ENCODE measurements at places on chromosomes 16 and 17.

GRCh38 chr17:17021194-17021863 lies 20.9 kb upstream of the MPRIP start:
- DNase-seq, result no peak

DNA sequence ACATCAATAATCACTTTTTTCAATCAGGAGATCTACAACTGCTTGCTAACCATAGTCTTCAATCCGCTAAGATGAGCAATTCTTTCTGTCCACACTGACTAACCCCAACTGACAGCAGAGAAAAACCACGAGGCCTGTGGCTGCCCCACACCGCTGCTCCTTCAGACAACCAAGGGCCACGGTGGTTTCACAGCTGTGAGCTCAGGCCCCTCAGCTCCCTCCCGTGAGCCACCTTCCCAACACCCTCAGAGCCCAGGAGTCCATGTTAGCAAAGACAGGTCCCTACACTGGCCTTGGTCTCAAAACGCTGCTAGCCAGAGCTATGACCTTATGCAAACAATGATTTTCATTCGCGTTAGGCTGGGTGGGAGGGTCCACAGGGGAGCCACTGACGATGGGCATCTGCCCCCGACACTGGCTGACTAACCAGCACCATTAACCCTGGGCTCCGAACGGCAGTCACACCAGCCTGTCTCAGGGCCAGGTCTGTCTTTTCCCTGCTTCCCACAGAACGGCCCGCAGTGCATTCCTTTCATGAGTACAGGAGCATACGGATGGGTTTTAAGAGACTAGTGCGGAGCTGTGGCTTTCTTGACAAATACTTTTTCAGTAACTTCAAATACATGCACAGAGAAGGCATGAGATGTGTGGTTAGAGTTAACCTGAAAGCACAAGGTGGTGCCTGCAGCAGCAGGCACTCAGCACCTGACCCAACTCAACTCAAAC lies 67.3 kb downstream of the ANKRD11 start:
- no peak for DNase-seq

DNA sequence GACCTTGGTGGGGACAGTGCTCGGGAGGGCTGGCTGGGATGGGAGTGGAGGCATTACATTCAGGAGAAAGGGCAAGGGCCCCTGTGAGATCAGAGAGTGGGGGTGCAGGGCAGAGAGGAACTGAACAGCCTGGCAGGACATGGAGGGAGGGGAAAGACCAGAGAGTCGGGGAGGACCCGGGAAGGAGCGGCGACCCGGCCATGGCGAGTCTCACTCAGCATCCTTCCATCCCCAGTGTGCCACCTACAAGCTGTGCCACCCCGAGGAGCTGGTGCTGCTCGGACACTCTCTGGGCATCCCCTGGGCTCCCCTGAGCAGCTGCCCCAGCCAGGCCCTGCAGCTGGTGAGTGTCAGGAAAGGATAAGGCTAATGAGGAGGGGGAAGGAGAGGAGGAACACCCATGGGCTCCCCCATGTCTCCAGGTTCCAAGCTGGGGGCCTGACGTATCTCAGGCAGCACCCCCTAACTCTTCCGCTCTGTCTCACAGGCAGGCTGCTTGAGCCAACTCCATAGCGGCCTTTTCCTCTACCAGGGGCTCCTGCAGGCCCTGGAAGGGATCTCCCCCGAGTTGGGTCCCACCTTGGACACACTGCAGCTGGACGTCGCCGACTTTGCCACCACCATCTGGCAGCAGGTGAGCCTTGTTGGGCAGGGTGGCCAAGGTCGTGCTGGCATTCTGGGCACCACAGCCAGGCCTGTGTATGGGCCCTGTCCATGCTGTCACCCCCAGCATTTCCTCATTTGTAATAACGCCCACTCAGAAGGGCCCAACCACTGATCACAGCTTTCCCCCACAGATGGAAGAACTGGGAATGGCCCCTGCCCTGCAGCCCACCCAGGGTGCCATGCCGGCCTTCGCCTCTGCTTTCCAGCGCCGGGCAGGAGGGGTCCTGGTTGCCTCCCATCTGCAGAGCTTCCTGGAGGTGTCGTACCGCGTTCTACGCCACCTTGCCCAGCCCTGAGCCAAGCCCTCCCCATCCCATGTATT lies 1.1 kb downstream of the CSF3 start:
- DNase-seq, result no peak

DNA sequence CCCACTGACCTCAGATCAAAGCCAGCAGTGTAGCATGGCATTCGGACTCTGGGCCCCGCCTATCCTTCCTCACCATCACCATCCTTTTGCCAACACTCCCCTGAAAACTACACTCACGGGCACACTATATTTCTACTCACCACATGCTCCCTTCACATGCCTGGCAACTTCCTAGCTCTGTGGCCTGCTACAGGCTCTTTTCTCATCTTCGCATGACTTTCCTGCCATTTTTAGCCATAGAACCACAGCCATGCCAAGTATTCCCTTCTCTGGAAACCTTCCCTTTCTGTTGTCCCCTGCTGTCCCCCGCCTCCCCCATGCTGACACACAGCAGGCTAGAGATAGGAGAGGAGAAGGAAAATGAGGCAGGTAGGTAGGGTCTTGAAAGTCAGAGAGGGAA lies 45.5 kb upstream of the MMP2 start:
- DNase-seq, result no peak

DNA sequence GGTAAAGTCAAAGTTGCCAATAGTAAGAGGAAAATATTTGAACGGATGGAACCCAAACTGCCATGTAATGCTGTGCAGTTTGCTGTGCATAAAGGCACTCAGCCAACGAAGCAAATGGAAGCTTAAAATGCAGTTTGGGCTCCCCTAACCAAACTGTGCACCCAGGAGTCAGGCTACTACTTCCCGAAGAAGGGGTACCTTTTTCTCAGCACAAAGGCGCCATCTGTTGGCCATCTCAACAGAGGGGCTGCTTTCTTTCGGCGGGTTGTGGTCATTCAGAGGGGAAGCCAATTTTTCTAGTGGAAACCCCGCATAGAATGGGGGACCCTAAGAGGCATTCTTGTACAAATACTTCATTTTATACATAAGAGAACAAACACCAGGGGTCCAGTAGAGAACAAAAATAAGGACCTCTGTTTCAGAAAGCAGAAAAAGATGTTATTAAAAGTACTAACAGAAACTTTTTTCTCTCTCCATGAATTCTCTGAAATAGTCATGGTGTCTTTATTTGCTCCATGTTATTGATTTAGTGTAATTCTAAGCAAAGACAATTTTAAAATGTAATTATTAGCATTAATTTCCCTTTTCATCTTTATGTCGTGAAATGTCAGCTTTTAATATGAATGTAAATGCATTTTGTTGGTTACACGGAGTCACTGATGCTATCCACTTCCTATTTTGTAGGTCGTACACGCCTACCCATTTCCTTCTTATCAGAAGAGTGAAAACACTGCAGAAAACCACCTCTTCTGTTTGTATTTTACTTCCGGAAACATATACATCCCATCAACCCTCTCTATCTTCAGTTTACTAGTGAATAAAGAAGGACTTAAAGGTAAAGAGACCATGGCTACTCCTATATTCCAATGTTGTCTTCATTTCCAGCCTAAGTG lies 453.3 kb downstream of the KCNJ2 start:
- DNase-seq, result no peak

GRCh38 chr17:40178660-40179059 lies 1.4 kb downstream of the RAPGEFL1 start:
- no peak for DNase-seq

- DNase-seq, result no peak
These were observed 77.0 kb upstream of the TMEM132E start for GRCh38 chr17:34502426-34502825.

GRCh38 chr16:29675811-29676643 lies 3.0 kb upstream of the QPRT start:
- no peak for DNase-seq
